ENCODE measurements at places on chromosomes 12 and 14.

- no peak for DNase-seq
Measured at GRCh38 chr14:86799244-86799647, 1193.7 kb downstream of the GALC start.

DNA sequence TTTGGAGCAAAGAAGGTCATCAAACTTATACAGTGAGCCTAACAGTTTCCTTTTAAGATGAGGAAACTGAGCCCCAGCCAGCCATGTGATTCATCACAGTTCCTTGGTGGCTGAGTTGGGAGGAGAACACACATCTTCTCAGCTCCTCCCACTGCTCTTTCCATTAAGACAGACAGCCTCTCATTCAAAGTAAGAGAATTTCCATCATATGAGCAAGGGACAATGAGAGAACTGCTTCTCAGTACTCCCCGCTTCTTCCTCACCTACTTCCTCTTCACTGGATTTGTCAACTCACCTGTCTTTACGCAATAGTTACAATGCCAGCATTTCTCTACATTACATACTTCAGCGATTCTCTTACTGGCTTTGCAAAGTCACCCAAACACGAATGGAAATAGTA is 2.2 kb downstream of the IFNG start:
- no peak for DNase-seq

DNA sequence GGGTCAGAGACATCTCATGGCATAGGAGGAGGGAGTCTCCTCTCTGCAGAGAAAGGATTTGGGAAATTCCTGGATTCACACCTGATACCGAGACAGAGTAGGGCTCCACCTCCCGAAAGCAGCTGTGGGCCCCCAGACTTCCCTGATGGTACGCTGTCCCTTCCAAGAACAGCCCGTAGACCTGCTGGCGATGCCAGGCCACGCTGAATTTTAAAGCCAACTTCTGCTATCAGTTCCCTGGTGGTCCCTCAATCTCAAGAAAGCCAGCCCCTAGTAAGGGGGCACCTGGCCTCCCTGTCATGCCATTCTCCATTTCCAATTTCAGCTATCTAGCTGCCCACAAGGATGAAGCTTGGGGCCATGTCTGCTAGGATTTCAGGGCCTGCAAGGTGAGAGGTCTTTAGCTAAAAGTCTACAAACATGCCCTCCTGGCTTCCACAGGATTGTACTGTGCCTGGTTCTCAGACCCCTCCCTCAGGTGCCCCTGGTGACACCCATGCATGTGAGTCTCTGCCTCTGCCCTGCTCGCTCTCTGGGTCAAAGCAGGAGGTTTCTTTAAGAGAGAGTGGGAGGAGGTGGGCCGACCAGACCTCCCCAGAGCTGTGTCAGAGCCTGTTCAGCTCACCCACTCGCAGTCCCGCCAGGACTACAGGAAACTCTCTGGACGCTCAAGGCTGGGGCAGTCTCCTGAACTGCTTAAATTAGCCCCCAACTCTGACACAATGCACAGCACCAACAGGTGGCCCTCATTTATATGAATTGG is 30.5 kb downstream of the ANO2 start:
- DNase-seq = no peak

- no peak for DNase-seq
Measured at GRCh38 chr12:1876086-1876485, 42.4 kb downstream of the CACNA2D4 start.

DNA sequence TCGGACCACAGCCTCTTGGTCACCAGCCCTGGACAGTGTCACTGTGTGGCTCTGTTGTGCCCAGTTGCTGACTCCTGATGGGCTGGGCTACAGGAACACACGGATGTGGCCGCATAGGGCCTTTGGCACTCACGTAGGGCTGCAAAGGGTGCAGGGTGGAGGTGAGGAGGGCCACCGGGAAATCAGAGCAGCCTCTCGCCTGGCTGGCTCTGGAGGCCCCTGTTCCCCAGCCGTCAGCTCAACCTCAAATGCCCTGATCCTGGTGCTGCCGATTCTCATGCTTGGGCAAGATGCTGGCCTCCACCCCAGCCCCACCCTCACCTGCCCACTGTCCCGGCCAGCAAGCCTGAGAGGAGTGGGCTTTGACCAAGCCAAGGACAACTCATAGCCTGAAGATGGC is 59.0 kb downstream of the SLC6A12 start:
- no peak for DNase-seq

GRCh38 chr12:18454330-18454729 is 193.0 kb downstream of the PIK3C2G start:
- no peak for DNase-seq

DNA sequence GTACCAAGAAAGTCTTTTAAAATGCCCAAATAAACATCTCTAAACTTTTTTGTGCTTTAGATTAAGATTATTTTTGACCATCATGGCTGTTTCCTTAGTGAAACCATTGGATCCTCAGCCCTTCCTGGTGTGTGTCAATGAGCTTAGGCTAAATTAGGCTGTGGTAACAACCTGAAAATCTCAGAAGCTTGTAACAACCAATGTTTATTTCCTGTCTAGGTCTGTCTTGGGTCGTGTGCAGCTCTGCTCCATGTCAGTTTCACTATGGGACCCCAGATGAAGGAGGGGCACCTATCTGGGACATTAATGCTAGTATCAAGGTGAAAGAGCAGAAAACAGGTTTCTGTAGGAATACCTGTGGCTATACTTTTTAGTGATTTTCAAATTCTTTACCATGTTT is 49.9 kb downstream of the KCNMB4 start:
- no peak for DNase-seq

- DNase-seq = no peak
Measured at GRCh38 chr12:67352682-67353081, 83.5 kb downstream of the CAND1 start.

- peak; percentile 18 for DNase-seq
Measured at GRCh38 chr12:31890295-31891285, 68.6 kb upstream of the RESF1 start.

DNA sequence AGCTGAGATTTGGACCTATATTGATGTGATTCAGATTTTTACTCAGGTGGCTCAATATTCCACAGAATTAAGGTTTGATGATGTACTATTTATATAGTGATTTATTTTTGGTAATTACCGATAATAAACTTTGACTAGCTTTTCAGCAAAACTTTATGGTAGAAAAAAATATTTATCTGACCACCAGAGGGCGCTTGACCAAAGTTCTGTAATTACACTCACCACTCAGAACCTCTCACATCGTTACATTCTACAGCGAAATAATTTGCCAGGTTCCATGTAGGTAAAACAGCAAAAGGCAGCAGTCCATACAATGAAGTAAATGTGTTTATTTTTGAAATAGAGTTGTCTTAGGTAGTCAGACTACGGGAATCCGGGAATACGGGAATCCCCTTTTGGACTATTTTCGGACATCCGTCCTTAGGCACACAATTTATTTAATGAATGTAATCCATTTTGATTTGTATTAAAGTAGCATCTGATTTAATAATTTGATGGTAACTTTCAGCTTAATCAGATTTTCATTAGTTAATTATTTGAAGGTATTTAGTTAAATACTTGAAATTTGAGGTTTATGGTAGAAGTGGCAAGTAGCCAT is 143.0 kb upstream of the DDHD1 start:
- no peak for DNase-seq

- no peak for DNase-seq
Measured at GRCh38 chr12:47766502-47767215, 6.4 kb upstream of the SLC48A1 start.

- DNase-seq = no peak
Measured at GRCh38 chr14:89629383-89629782, 212.3 kb upstream of the FOXN3 start.

GRCh38 chr12:52037248-52037861 is 13.9 kb upstream of the NR4A1 start:
- DNase-seq = no peak

GRCh38 chr14:28565345-28565744 is 201.2 kb upstream of the FOXG1 start:
- DNase-seq = no peak

DNA sequence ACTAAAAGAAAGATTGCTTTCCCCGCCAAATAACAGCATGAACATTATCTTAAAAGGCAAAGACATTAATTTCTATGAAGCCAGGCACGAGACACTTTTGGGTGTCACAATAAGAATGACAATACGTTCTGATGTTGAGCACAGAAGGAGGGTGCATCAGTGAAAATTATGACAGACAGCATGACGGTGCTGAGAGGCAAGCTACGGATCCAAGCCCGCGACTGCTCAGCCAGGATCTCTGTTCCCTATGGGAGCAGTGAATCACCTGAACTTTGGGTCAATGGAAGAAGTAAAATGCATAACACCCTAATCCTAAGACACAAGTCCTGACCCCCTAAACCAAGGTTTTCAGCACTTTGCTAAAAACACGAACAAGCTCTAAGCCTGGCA is 51.7 kb downstream of the SLC25A47 start:
- no peak for DNase-seq

DNA sequence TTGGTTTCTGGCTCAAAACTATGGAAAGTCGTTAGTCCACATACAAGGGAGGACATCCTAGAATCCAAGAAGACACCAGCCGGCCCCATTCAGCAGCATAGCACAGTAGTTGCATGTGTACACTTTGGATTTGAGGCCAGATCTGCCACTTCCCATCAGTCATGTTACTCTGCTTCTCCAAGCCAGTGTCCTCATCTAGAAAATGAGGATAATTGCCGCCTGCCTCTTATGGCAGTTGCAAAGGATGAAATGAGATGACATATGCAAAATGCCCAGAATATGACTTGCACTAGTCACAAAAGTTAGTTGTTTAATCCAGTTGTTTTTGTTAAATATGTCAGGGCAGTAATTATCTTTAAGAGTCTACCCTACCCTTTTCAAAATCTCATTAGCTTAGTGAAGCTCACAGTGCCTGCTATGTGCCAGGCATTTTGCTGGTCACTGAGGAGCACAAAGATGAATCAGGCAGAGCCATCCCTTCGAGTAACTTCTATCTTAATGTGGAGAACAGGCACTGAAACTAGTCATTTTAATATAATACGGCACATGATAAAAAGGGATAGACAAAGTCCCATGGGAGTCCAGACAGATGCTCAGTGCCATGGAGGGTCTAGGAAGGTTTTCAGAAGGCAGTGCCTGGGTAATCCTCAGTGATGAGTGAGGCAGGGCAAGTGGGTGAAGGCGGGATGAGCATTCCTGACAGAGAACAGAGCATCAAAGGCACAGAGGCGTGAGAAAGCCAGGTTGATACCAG is 6.6 kb upstream of the KRT76 start:
- DNase-seq = no peak

- DNase-seq = no peak
Measured at GRCh38 chr12:72747111-72747849, 475.1 kb downstream of the TRHDE start.

DNA sequence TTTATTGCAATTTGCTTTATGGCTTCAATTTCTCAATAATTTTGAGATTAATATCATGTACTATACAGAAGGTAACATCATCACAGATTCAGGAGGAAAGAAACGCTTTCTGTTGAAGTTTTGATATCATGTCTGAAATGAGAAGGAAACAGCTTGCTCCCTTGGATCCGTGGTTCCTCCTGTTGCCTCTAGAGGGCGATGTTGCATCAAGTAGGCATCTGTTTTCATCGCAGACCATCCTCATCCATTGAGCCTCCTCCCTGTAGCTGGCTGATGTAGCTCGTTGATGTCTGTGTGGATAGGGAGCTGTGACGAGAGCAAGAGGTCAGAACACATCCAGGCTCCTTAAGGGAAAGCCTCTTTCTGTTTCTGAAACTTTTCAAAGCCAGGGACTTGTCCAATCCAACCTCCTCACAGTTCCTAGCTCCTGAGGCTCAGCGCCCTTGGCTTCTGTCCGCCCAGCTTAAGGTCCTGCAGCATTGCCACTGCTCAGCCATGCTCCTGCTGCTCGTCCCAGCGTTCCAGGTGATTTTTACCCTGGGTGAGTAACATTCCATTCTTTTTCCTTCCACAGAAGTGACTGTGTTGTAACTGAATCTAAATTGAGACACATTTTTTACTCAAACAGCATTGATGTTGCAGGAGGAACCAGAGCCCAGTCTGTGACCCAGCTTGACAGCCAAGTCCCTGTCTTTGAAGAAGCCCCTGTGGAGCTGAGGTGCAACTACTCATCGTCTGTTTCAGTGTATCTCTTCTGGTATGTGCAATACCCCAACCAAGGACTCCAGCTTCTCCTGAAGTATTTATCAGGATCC is 304.8 kb upstream of the OR4E1 start:
- peak; percentile 65 for DNase-seq

DNA sequence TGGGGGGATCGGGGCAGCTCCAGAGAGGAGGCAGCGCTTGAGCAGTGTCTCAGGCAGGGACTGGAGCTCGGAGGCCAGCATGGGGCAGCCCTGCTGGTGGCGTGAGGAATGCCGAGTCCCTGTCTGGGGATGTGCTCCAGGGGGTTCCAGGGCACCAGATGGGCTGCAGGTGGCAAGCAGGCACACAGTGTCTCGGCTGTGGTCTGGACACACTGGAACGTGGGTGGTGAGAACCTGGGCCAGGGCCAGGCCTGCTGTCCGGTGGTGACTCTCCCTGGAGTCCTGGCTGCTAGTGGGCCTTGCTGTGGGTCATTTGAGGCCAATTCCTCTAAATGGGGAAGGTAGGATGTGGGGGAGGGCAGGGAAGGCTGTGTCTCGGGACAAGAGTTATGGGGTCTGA is 199.4 kb upstream of the RTL1 start:
- no peak for DNase-seq

GRCh38 chr12:71134405-71134804 is 23.4 kb downstream of the TSPAN8 start:
- no peak for DNase-seq

- DNase-seq = no peak
Measured at GRCh38 chr14:103879570-103880347, 32.4 kb upstream of the PPP1R13B start.

- DNase-seq = no peak
Measured at GRCh38 chr12:4289231-4289878, 15.8 kb downstream of the CCND2 start.

- DNase-seq = no peak
Measured at GRCh38 chr12:61870658-61871484, 389.3 kb upstream of the USP15 start.

GRCh38 chr12:75986001-75986746 is 45.4 kb downstream of the PHLDA1 start:
- no peak for DNase-seq

DNA sequence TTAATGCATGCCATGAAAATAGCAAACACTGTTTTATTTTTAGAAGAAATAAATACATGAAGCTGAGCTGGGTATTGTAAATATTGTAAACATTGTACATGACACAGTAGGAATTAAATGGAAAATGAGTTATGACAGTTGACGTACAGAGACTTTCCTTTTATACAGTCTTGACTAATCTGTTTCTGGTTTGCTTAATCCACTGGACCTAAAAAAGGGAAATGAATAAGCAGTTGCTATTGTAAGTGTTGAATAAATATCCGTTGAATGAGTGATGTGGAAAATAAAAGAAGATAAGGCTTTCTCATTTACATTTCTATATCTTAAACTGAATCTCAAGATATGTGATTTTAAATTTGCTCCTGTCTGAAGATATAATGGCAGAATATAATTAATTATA is 15.0 kb downstream of the PMCH start:
- no peak for DNase-seq

DNA sequence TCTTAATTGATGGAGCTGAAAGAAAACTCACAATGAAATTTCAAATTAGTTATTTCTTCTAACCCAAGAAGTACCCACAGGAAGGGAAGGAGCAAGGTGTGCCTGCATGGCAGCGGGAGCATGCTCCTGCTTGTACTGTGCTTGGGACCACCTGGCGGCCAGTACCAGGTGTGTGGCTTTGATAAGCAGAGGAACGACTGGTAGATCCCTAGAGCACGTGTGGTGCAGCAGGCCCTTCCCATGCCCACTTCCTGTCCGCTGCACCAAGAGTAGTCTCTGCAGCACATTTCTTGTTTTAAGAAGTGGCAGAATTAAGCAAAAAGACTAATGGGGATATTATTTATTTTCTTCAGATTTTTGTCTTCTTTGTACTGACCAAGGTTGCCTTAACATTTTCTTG is 122.3 kb upstream of the ATF1 start:
- DNase-seq = no peak

GRCh38 chr12:62700091-62700880 is 233.7 kb downstream of the MON2 start:
- DNase-seq = no peak
